LoVo (cell line): ENCODE measurements at places on chromosomes 12 and 14.

GRCh38 chr14:68211421-68211820, 391.8 kb downstream of the RAD51B start:
- DNase-seq: no peak

- DNase-seq: no peak
Observed at GRCh38 chr12:28027328-28027727, 54.8 kb upstream of the PTHLH start.

GRCh38 chr12:94147991-94148738, at the start of gene PLXNC1:
Gene PLXNC1 (plus strand): TSS chr12:94148577. CDS start chr12:94148972, 395 bp downstream.
- DNase-seq: peak; percentile 41

DNA sequence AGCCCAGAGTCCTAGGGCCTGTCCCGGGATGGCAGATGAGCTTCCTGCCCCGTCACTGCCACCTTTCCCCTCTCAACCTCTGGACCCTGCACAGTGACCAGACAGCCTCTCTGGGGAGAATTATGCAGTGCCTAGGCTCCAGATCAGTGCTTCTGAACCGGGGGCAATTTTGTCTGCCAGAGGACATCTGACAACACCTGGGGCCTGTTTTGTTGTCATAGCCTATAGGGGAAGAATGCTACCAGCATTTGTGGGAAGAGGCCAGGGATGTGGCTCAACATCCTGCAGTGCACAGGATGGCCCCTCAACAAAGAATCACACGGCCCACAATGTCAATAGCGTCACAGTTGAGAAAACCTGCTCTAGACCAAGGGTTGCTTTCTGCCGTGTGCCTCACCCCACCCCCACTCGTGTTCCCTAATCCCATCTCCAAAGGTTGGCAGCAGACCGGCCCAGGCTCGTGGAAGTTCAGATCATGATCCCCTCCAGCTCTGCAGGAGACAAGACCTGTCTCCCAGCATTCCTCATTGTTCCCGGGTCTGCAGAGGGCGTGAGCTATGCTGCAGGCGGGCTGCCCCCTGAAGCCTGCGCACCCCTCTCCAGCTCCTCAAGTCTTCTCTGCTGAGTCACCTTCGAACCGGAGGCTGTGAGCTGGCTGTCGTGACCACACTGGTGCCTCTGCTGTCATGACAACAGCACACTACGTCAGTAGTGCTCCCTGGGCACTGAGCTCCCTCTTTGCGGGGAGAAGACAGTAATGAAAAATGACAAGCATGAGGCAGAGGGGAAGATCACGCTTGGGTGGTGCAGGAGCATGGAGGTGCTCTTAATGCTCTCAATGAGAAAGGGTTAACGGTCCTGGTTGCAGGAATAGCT, 2.0 kb upstream of the GAPDH start:
- DNase-seq: peak; percentile 67

- no peak for DNase-seq
Observed at GRCh38 chr12:27965411-27965810, 7.1 kb downstream of the PTHLH start.

DNA sequence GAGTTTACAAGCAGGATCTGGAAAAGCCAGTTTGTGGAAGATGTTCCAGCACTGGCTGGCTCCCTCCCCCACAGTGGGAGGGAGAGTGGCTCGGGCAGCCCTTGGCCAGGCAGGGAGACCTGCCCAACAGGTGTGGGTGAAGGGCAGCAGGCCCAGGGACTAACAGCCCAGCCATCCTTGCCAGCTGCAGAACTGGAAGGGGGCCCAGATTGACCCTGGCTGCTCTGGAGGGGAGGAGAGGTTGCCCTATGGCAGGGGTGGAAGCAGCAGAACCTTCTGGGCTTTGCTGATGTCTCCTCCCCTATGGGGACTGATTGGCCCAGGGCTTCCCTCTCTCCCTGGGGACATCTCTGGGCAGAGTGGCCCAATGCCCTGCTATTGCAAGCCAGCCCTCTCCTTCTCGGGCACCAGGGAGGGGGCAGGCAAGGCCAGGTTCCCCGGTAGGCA, 20.5 kb downstream of the IRF2BPL start:
- peak; percentile 27 for DNase-seq

DNA sequence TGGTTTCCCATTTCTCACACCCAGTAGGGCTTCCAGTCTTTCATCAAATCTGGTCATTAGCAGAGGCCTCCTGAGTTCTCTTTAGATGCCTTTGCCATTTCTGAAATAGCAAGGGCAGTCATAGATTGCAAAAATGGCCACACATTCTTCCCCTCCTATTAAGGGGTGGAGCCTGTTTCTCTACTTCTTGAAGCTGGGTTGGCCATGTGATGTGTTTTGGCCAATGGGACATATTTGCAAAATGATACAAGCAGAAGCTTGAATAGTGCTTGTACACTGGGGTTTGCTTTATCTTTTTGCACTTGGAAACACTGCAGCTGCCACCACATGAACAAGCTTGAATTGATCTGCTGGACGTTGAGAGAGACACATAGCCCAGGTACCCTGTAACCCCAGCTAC, 109.3 kb downstream of the VRK1 start:
- no peak for DNase-seq

- no peak for DNase-seq
Observed at GRCh38 chr12:88529531-88530488, 50.5 kb downstream of the KITLG start.

DNA sequence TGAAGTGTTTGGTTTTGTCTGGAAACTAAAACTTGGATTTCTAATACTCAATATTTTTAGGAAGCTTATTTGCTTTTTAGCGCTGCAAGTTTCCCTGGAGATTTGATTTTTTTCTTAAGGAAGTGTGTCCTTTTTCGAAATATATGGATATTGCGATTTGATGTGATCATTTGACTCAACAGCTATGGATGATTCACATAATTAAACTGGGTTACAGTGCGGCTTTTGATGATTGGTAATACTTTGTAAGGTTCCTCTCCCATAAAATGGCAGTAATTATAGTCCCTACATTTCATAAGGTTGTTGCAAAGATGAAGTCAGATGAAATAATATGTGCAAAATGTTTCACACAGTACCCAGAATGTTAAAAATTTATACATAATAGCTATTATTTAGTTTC, 13.1 kb downstream of the LDHB start:
- no peak for DNase-seq

DNA sequence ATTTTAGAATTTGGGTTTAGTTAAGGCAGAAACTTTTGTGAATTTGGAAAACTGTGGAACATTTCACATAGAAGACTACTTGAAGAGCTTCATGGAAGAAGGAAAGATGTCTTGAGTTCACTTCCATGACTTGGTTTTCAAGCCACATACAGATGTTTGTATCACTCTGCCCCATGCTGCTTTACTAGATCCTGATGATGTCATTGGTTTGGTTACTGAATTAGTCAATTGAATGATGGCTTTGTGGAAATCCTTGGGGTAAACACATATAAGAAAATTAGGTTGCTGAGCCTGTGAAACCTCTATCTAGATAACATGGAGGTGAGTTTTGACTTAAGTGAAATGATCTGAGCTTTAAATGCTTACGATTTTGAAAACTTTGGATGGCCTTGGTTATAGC, 90.6 kb downstream of the LRRK2 start:
- no peak for DNase-seq

DNA sequence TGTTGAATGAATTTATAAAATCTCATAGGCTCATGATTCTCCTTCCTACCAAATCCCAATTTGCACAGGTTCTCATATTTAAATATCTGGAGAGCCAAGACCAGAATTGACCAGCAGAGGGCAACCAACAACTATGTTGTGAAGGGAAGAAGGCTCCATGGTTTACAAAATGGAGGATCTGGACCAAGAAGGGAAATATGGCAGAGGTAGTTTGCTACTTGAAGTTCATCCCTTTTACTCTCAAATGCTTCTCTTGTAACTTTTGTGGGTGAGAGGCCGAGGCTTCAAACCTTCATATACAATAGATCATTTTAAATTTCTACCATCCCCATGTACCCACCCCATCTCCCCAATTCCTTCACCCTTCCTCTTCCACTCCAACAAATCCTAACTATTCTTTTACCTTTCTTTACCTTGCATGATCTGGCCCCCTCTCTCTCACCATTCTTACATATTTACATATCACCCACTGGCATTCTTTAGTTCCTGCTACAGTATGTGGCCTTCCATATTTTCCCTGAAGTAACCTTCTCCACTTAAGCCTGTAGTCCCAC, 3.8 kb upstream of the SMARCC2 start:
- DNase-seq: peak; percentile 87

GRCh38 chr12:75655315-75655806, 144.0 kb upstream of the KRR1 start:
- DNase-seq: no peak

DNA sequence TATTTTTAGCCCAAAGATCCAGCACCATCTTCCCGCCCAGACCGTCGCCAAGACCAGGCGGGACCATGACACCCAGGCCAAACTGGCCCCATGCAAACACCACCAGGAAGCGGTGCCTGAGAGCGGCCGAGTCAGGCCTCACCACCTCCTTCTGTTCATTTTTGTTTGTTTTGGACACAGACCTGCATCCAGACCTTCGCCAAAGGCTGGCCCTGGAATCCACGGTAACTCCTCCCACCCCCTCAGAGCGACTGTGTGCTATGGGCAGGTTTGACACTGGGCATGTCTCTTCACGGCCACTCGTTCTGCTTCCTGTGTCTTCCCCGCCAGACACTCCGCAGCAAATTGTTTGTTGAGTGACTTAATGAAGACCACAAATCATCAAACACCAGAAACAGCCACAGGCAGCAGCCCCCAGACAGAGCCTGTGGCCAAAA, 47.1 kb downstream of the NCOR2 start:
- no peak for DNase-seq

DNA sequence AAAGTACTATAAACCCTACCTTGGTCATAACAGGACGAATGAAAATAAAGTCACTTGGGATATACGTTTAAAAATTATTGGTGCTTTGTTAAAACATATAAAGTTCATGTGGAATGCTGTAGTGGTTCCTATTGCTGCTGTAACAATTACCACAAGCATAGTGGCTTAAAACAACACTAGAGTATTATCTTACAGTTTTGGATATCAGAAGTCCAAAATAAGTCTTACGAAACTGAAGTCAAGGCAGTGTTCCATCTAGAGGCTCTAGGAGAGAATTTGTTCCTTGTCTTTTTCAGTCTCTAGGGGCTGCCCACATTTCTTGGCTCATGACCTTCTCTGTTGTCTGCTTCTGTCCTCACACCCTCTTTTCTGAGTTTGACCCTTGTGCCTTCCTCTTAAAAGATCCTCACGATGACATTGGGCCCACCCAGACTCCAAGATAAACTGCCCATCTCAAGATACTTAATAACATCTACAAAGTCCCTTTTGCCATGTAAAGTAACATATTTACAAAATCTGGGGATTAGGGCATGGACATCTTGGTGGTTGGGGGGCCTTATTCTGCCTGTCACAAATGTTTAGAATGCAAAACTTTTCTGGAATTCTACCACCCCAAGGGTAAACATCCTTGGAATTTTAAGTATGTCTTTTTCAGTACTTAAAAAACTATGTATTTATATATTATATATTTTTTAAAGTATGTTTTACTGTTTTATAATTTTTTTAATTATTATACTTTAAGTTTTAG, 178.1 kb downstream of the ETNK1 start:
- no peak for DNase-seq

DNA sequence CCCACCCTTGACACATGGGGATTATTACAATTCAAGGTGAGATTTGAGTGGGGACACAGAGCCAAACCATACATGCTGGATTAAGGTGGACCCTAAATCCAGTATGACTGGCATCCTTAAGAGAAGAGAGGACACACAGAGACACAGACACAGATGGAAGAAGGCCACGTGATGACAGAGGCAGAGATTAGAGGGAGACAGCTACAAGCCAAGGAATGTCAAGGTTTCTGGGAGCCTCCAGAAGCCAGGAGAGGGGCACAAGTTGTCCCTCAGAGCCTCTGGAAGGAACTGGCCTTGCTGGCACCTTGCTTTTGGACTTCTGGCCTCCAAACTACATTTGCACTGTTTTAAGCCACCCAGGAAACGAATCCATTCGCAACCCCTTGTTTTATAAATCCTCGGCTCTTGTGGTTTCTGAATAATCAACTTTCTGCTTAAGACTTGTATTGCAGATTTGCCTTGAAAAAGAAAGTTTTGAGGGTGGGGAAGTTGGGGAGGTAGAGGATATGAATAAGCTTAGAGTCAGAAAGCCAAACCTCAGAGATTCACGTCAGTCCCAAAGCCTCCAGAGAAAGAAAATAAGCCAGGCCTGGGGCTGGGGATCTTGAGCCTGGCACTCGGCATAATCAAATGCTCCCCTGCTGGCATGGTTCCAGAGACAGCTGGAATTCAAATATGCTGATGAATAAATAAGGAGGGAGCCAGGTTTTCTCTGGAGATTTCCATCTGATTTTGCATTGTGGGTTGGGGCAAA, 224.2 kb upstream of the PWP1 start:
- no peak for DNase-seq

DNA sequence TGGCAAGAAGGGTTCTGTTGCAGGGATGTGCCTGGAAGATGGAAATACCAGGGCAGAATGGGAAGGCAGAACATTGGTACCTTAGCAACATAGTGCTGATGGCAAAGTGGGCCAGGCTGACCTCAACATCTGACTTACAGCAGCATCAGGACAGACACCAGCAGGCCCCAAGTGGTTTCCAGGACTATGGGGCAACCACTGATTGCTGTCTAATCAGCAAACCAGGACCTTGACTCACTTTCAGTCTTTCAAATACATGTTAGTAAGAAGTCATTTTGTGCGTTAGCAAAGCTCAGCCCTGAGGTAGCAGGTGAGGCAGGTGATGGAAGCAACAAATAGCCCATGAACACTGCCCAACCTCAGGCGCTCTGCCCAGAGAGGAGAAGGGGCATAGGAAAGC, 4.7 kb upstream of the SPTSSA start:
- no peak for DNase-seq

- no peak for DNase-seq
Observed at GRCh38 chr12:121562488-121562887, 18.3 kb downstream of the KDM2B start.

DNA sequence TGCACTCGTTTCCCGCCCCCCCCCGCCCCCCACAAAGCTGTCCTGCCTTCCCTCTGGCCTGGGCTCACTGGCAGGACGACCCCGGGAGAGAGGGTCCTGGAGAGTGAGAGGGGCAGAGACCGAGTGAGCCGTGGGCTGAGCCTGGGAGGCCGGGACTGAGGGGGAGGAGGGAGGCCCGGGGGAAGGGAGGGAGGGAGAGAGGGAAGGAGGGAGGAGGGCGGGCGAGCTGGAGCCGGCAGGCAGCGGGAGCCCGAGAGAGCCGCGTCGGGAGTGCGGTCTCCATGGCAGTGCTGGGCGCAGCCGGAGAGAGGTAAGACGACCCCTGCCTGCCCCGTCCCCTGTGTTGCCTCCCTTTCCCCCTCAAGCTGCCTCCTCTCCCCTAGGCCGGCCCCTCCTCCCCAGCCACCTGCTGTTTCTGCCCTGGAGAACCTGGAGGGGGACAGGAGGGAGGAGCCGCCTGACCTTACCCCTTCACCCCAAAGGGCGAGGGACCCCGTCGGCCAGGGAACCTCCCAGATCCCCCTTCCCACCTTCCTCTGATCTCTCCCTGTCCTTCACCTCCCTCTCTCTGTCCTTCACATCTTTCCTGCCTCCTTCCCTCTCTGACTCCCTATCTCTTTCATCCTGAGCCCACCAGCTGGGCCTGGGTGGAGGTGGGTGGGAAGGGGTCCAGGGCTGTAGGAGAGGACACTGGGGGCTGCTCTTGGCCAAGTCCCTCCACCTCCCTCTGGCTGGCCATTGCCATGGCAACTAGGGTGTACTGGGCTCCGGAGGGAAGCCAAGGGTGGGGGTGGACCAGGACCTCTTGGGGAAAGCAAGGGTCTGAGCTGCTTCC, at the start of gene GPR162:
Gene GPR162, plus strand, starts transcription at position 231 of the 835 bp plus-strand sequence. CDS start 2,078 bp downstream, outside the sequence.
- DNase-seq: no peak

GRCh38 chr14:21268617-21269251, 508 bp downstream of the HNRNPC start:
- peak; percentile 37 for DNase-seq
